NCI-H2081 treated with DMSO at 0.1 percent for 48 hours (cell line): ENCODE measurements at places on chromosomes 5 and 9.

DNA sequence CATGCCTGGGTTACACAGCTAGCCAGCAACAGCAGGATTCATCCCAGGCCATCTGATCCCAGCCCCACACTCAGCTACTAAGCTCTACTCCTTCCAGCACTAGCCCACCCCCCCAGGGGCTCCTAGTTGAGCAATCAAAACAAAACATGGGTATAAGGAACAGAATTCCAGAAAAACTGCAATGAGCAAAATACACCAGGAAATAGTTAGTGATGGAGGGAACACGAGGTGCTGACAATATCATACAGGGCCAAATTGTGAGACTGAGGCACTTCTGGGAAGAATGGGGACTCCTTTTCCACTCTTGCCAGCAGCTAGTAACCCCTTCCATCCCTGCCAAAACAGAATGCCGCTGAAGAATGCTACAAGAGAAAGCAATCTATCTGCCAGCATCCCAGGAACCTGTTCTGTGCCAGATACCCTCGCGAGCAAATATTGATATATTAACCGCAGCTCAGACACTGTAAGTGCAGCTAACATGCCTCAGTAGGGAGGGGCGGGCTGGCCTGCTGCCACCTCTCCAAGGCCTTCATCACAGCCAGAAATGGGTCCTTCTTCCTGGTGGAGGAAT, 161.4 kb downstream of the SLIT3 start:
- DNase-seq, result no peak

DNA sequence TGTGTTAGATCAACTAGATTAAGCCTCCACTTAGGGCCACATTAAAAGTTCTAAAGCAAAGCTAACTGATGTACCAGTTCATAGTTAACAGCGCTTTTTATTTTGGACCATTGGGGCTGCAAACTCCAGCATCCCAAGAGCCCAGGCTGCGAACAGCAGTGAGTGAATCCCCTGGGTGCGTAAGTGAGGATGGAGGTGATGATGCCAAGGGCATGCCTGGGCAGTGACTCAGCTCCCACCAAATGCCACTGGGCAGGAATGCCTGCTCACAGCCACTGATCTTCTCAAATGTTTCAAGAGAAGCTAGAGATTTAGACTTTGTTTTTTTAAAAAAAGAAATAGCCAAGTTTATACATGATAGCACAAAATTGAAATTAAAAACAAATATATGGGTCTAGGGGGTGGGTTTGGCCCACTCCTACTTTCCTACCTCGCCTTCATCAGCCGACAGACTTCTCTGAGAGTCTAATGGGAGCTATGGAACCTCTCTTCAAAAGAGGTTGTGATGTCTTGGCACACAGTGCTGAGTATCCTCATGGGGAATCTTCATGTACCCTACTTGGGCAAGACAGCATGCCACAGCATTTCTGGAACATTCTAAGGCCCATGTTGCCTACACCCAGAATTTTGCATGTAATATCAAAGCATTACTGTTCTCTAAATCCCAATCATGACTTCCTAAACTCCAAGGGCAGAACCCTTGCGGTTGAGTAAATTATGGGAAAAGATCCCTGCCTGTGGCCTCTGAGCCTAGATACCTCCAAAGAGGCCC, 398.1 kb downstream of the EBF1 start:
- no peak for DNase-seq

- no peak for DNase-seq
These were observed 39.3 kb downstream of the C9orf50 start for GRCh38 chr9:129581505-129582189.

- no peak for DNase-seq
These were observed 23.9 kb downstream of the PAX5 start for GRCh38 chr9:37010180-37010579.

- DNase-seq, result no peak
These were observed 123.9 kb downstream of the DOCK8 start for GRCh38 chr9:338602-339001.

GRCh38 chr5:158051036-158051435, 192.1 kb upstream of the CLINT1 start:
- no peak for DNase-seq

GRCh38 chr5:58263296-58263695, 196.6 kb downstream of the PLK2 start:
- DNase-seq, result no peak

GRCh38 chr5:31884896-31885295, 246.0 kb downstream of the PDZD2 start:
- DNase-seq, result no peak

GRCh38 chr5:137492331-137492730, 6.8 kb downstream of the SPOCK1 start:
- no peak for DNase-seq

GRCh38 chr5:170206216-170206615, 26.6 kb upstream of the C5orf58 start:
- no peak for DNase-seq

- no peak for DNase-seq
These were observed 251.7 kb downstream of the PIK3R1 start for GRCh38 chr5:68467208-68467607.

DNA sequence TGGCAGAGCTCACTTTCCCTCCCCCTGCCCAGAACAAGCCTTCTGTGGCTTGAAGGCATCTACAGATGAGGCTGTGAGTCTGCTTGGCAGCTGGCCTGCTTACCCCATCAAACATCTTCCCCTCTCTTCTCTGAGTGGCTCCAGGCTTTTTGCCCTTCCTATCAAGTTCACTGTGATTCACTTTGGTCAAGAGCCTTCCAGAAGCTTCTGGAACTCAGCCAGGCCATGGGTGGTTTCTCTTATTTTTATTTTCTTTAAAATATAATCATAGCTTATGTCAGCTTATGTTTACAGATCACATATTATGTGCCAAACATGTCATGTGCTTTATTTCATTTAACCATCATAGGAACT, 267.0 kb downstream of the SEC61B start:
- no peak for DNase-seq

DNA sequence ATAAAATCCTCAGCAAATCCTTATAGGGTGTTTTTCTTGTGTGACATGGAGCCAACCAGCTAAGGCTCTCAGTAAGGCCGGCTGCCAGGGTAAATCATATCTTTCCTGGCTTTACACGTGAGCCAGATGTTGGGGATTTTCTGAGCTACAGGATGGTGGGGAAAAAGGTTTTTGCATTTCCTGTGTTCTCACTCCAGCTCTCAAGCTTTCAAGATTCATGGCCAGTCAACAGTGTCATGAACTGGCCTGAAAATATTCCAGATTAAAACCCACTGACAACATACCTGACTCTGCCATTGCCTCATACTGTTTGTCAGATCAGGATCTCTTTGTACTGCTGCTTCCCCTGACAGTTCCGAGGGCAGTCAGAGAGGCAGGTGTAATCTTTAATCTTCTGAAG, 306.9 kb downstream of the GLIS3 start:
- DNase-seq, result no peak

- DNase-seq, result no peak
These were observed 424 bp upstream of the MARCOL start for GRCh38 chr5:148237785-148238417.

DNA sequence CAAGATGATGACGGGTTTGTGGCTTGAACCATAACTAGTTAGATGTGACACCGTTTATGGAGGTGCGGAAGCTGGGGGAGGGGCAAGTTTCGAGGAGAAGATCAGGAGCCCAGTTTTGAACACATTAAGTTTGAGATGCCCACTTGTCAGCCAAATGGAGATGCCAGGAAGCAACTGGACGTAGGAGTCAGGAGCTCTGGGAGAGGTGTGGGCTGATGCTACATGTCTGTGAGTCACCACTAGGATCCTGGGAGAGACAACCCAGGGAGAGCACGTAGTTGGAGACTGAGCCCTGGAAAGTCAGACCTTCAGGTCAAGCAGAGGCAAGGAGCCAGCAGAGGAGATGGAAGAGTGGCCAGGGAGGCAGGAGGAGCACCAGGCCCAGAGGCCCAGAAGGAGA, 48.8 kb upstream of the SLC25A51 start:
- DNase-seq, result no peak

DNA sequence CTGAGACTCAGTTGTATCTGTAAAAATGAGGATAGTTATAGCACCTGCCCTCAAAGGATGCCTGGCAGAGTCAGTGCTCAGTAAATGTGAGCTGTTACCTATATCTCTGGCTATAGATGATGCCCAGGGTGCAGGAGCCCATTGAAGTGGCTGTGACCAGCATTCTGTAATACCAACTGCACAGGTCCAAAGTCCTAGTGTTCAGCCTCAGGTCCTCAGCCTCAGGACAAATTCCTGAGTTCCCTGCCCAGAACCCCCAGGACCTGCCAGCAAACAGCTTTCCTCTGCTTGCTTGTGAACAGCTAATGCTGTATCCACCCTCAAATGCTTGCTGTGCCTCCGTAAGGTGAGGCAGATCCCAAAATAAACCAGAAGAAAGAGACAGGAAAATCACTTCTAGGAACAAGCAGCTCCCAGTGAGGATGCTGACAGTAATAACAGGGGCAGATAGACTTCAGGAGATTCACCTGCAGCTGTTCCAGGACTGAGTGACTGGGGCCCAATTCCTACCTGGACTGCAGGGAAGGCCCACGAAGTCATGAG, 80.8 kb downstream of the SIL1 start:
- DNase-seq, result no peak

DNA sequence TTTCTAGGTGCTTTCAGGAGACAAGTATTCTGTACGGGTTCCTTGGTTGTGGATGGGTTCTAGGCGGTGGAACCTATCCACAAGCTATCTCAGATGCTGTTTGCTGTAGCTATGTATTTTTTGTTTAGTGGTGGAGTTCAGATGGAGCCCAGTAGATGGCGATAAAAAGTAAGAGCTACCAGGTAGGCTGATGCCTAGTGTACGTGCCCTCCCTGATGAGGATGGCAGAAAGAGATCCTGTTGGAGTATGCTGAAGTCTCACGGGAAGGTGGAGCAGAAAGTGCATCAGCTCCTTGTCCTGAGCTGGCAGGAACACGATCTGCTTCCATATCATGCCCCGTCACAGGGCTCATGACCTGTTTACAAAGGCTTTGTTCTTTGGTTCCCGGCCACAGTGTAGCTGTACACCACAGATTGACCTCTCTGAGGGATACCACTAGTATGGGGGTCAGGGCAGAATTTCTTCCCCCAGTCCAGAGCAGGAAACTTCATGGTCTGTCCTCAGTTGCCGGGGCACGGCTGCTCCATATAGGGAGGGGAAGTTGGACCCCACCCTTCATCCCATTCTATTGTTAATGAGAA, 12.6 kb upstream of the UGT3A2 start:
- DNase-seq, result peak; percentile 74

DNA sequence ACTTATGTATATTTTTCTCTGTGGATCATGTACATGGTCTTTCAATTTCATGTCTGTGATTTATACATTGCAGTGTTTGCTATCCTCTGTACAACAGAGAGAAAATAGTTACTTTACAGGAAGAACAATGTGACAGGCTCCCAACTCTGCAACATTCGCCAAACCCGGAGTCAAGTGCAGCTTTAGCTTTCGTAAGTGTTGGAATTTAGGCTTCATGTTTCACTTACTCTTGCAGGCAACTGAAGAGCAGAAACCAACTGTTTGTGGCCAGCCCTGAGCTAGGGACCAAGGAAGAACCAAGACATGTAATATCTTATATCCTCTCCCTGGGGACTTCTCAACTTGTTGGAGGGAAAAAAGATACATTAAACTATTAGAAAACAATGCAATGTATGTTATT, 147.9 kb downstream of the C5orf15 start:
- DNase-seq, result no peak

DNA sequence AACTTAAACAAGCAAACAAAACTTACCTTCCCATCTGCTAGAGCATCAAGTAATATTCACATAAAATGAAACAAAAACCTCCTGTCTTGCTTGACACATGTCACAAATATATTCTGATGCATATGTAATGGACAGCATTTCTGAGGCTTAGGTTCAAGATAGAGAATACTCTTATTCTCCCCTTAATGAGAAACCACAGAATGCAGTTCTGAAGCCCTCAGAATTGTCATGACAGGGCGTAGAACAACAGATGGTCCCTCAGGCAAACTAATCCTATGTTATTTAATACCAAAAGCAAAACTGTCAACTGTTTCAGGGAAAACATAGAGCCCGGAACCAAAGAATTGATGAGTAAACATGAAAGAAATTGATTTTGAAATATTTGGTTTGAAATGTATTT, 229.9 kb upstream of the RIOK2 start:
- DNase-seq, result no peak

- no peak for DNase-seq
These were observed 21.7 kb upstream of the DOLPP1 start for GRCh38 chr9:129058965-129059795.

- DNase-seq, result no peak
These were observed 158.0 kb downstream of the MAPKAP1 start for GRCh38 chr9:125549039-125549438.

DNA sequence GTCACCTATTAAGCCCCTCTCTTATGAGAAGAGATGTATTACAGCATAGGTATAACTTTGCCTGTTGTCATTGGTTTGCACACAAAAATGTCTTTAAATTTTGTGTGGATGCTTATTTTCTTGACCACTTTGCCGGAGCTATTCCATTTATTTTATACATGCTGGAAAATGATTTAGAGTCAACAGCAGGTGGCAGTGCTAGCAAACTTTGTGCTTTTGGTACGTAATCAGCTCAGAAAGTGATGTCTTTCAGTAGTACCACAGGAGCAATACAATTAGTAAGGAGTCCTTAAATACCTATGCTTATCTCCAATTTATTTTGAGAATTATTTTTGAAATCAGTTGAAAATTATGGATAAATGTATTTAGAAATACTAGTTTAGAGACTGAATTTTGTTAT, 19.8 kb upstream of the NUDT12 start:
- DNase-seq, result peak; percentile 15

GRCh38 chr5:172958331-172959046, 735 bp upstream of the RPL26L1 start:
- no peak for DNase-seq

- no peak for DNase-seq
These were observed at the start of gene SVEP1 for GRCh38 chr9:110579034-110579861. Gene SVEP1 (minus strand): TSS chr9:110579741. CDS start chr9:110579543, 198 bp downstream.

- no peak for DNase-seq
These were observed 9.7 kb upstream of the HK3 start for GRCh38 chr5:176908675-176909368.

DNA sequence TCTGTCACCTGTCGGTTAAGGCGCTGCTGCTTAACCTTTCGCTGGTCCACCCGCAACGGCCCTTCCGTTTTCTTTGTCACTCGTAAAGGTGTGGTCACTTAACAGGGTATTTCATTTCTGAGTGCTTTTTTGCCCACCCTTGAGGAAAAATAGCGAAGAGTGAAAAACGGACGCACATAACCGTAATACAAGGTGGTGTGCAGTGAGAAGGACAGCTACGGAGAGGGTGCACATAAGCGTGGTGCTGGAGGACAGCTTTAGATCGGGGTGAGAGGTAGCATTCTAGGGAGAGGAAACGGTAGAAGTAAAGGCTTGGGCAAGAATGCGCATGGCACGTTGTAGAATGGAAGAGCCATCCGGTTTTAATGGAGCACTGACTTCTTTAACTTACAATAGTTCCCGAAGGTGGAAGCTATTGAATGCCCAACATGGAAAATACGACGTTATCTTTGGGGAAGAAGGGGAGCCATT, 761 bp downstream of the CCT5 start:
- DNase-seq, result no peak

- no peak for DNase-seq
These were observed 174.9 kb upstream of the SMIM23 start for GRCh38 chr5:171610686-171611085.

- DNase-seq, result no peak
These were observed 2.5 kb downstream of the LRRC26 start for GRCh38 chr9:137167277-137167746.
